ENCODE measurements at places on chromosomes 12 and 14. TPM values are rescaled to one million over a fixed set of nuclear protein-coding genes. Genes with fewer than 3 reads are reported as not detected.

- no peak for ATAC-seq
Measured at GRCh38 chr12:117134059-117134458, 34.8 kb upstream of the TESC start.

DNA sequence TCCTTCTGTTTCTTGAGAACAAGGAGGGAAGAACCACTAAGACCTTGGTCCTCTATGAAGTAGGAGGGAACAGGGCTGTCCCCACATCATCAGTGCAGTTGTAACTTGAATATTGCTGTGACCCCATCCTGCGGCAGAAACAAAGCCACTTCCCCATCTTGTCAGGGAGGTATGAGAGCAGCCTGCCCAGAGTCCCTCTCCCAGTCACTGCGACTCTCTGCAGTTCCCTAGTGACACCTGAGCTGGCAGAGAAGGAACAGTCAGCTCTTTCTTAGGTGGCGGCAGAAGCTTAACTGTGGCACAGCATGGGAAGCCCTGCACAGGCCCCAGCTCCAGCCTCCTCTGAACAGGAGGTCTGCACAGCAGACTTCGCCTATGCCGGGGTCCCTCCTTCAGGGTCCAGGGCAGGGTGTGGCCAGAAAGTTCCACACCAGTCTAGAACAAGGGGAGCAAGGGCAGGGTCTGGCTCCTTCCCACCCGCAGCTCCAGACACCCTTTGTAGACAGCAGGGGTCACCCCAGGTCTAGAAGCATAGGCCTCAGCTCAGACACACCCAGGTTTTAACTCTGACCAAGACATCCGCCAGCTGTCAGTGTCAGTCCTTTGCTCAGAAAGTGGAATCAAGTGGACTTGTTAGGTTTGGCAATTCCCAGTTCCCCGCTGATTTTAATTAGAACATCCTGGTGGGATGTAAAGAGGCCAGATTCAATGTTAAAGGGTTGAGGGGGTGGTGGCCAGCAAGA, 36.8 kb downstream of the DEGS2 start:
- ATAC-seq, result no peak

DNA sequence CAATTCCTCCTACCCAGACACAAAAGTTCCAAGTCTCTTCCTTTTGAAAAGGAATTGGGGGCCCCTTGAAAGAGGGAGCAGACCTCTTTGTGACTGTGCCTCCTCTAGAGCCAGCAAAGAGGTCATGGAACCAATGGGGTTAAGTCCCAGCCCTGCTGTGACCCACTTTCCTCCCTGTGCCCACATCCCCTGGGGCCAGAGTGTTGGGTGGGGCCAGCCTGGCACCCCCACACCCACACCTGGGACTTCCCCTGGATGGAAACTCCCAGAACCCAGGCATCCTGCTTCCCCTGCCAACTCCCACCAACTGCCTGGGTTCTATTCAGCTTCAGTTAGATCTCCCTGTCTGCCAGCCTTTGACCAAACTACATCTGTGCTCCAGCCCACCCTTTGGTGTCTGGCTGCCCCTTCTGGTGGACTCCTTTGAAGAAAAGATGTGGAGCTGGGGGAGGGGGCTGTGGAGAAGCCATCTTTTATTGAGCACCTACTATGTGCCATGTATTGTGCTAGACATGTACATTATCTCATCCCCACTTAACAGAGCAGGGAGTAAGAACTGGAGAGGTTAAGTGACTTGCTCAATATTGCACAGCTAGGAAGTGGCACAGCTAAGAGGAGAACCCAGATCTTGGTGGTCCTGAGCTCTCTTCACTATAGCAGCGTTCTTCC, 4.6 kb upstream of the RARG start:
- no peak for ATAC-seq

- ATAC-seq, result peak; percentile 40
Measured at GRCh38 chr14:68075382-68076029, 255.9 kb downstream of the RAD51B start.

DNA sequence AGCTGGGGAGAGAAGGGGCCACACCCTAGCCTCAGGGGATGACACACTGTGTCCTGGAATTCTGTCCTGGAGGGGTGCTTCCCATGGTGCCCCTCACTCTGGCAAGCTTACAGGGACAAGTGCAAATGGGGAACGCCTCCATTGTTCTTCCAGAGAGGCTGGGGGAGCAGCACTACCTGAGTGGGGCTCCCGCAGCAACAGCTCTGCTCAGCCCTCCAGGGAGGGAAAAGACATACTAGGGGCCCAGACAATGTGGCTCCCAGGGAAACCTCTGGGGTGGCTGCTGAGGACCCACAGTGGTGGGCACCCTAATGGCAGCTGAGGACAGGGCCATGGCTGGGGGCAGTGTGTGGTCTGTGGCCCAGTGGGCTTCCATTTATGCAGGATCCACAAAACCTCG, 69.4 kb downstream of the PLEKHG3 start:
- no peak for ATAC-seq

- ATAC-seq, result peak; percentile 94
Measured at GRCh38 chr12:132153501-132154340, 9.5 kb downstream of the NOC4L start.

PYGL gene
- 150 TPM for total RNA-seq

ADAM21 gene
- total RNA-seq, result 1.8 TPM
